Right ventricle myocardium superior (tissue), 1 donor: ENCODE measurements at places on chromosomes 2 and 18.

DNA sequence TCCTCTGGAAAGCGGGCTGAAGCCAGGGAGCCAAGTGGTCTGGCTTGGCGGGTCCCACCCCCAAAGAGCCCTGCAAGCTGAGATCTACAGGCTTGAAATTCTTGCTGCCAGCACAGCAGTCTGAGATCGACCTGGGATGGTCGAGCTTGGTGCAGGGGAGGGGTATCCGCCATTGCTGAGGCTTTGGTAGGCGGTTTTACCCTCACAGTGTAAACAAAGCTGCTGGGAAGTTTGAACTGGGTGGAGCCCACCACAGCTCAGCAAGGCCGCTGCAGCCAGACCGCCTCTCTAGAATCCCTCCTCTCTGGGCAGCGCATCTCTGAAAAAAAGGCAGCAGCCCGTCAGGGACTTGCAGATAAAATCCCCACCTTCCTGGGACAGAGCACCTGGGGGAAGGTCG lies 12.6 kb upstream of the FLACC1 start:
- DNase-seq, result no peak

GRCh38 chr2:52879561-52879960 lies 888.0 kb upstream of the CHAC2 start:
- DNase-seq, result no peak

GRCh38 chr2:239690651-239691631 lies 290.1 kb upstream of the HDAC4 start:
- no peak for DNase-seq

GRCh38 chr2:51441786-51442185 lies 409.9 kb upstream of the NRXN1 start:
- DNase-seq, result no peak

GRCh38 chr2:186724736-186725135 lies 30.9 kb downstream of the FAM171B start:
- no peak for DNase-seq

- DNase-seq, result no peak
Measured at GRCh38 chr2:108825254-108825653, 38.7 kb downstream of the CCDC138 start.
